ENCODE measurements at places on chromosomes 7 and 10.
A peak's percentile ranks its signal among the peaks of the same experiment; 100 is the strongest.

GRCh38 chr7:12570168-12570533 lies 369 bp upstream of the SCIN start:
- DNase-seq: no peak

- no peak for DNase-seq
Measured at GRCh38 chr10:561721-562120, 127.7 kb downstream of the DIP2C start.

DNA sequence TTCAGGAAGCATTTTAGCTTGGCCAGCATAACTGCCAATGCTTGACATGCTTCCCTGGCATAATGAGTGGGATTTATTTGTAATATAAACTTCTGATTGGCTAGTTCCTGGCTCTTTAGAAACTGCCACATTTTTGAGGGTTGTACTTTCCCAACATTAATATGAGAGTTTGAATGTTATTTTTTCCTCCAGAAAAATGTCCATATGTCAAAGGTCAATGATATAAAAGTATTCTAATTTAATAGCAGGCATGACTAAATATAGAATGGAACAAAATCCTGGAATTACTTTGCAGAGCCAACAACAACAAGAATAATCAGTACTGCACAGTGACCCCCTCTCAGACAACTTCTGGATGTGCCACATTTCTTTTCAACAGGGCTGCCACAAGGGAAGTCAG lies 352.6 kb downstream of the PRPF18 start:
- DNase-seq: no peak

DNA sequence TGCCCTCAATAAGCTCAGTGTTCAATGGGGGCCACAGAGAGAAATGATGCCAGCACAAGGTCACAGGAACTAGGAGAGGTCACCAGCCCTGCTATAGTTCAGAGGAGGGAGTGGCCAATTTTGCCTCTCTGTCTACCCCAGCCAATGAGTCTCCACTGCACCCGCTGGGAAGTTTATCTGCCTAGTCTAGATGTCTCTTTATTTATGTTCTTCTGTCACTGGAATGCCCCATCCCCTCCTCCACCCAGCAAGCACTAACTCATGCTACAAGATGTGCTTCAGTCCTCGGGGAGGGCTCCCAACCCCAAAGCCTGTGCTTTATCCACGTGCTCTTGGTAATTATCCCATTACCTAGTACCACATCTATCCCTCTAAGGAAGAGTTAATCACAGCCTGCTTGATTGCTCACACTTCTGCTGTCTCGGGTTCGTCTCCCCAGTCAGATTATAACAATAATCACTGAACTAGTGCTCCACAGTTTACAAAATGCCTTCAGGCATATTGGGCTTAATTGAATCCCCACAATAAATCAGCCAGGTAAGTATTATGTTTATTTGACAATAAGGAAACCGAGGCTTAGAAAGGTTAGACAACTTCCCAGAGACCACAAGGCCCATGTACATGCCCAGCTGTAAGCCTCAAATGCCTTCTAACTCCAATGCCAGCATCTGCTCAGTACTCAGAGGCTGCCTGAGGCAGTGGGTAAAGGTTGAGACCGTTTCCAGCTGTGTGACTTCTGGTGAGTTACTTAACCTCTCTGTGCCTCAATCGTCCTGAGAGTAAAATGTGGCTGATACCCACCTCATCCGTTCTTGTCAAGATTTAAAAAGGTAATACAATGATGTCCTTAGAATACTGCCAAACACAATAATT lies 3.9 kb downstream of the HIP1 start:
- DNase-seq: no peak

DNA sequence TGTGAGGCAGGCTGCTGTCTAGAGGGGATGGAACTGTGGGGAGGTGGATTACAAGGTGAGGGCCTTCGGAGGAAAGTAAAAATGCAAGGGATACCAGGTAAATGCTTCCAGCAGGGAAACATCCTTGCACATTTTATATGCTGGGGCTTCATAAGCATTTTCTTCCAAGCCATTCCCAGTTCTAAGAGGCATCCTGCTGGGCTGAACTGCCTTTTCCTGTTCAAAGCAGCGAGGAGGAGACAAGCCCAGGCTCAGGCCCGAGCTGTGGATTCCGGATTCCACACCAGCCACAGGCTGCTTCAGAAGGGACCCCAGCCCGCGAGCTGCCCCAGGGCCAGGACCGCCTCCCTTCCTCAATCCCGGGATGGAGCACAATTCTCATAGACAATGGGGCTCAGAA lies 249.7 kb downstream of the TNS3 start:
- DNase-seq: no peak

- peak; percentile 4 for DNase-seq
Measured at GRCh38 chr10:118800920-118801319, 46.1 kb upstream of the CACUL1 start.
